ENCODE measurements at places on chromosomes 7 and 10. TPM values are rescaled to one million over a fixed set of nuclear protein-coding genes. Genes with fewer than 3 reads are reported as not detected.

Gene ENO4
- total RNA-seq = not detected

Gene PGAM1
- total RNA-seq = 306 TPM

Gene TMEM229A
- total RNA-seq = not detected

Gene GPR22
- total RNA-seq = 0.28 TPM

DNA sequence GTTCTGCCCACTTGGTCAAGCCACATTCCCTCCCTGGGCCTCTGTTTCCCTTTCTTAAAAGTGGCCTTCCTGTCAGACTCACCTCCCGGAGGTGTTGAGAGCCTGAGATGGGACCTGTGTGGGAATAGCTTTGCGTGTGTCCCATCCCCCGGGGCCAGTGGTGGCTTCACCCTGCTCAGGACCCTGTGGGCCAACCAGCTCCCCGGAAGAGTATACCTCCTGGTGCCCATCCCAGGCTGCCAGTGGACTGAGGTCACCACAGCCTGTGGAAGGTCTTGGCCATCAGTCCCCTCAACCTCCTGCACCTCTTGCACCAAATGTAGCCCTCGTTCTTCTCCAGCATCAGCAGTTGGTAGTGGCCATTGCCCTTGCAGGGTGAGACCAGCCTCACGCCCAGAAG is 145.1 kb downstream of the RGS10 start:
- H3K27me3 ChIP-seq = no peaks in the 10 kb centered on the region
- H3K27ac ChIP-seq = no peak overlapping the region
- DNase-seq = no peak
- H3K4me1 ChIP-seq = peaks cover 27% of the 10 kb centered on the region
- no peaks in the 10 kb centered on the region for H3K36me3 ChIP-seq

- H3K27ac ChIP-seq = no peak overlapping the region
- no peaks in the 10 kb centered on the region for H3K27me3 ChIP-seq
- H3K4me3 ChIP-seq = no peak overlapping the region
- H3K36me3 ChIP-seq = no peaks in the 10 kb centered on the region
Observed at GRCh38 chr7:106767078-106767477, 98.0 kb upstream of the PIK3CG start.

DNA sequence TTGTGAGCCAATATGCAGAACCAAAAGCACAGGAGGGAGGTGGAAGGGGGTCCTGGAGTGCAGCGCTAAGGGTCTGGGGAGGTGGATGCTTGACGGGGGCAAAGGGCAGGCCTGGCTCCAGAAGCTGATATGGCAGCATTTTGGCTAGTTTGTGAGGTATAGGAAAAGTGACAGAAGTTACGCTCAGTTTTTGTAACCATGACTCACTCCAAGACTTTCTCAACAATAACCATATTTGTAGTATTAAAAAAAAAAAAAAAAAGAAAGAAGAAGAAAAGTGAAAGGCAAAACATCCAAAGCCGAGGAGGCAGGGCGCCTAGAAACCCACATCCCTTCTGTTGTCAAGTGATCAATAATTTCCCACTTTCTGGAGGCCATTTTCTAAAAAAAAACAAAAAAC is 92.3 kb downstream of the RNF216 start:
- H3K4me1 ChIP-seq = peaks cover 99% of the 10 kb centered on the region
- DNase-seq = no peak
- H3K27me3 ChIP-seq = no peaks in the 10 kb centered on the region
- no peak overlapping the region for H3K4me3 ChIP-seq
- H3K27ac ChIP-seq = peak overlapping the region; percentile 94

DNA sequence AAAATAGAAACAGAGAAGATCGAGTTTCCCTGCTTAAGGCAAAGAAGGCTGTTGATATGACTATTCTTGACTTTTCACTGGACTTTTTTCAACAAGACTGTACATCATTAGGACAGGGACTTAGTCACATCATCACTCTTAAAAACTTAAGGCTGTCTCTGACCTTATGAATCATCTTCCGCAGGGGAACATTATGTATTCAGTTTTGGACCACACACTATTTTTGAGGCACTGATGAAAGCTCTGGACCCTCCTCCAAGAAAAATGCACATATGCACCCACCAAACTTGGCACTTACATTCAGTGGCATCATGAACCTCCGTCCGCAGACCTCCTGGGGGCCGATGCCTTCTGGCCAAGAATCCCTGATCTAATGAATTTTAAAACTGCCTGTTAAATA is 96.4 kb downstream of the CALD1 start:
- no peak for DNase-seq
- H3K4me3 ChIP-seq = no peak overlapping the region

DNA sequence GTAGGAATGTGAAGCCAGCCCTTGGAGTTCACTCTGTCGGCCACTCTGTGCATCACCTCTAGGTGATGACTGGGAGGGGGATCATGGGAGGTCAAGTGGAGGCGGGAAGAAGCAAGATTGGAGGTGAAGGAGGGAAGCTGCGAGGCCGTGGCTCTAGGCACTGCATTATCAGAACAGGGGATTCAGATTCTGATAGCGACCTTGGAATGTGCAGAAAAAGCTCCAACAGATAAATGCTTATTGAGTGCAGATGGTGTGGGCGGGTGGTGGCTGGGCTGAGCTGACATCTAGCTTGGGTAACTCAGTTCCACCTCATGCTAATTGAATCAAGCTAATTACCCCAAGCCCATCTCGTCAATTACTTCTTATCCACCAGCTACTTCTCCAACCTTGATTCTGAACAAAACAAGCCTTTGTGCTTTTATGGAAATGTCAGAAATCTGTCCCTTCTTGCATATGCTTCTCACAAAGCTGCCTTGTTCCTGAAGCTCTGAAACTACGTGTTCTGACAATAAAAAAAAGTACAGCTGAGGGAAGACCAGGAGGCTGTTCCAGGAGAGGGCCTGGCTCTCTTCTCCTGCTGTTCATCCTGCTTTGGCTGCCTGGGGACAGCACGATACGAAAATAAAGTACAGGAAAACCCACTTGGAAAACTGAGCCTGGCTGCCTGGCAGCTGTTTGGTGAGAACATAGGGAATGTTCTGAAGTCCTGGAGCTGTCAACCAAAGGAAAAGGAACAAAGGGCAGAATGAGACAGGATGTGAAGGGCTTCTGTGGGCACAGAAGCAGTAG is 27.5 kb downstream of the STRA8 start:
- DNase-seq = peak; percentile 74
- no peaks in the 10 kb centered on the region for H3K36me3 ChIP-seq
- H3K4me3 ChIP-seq = no peak overlapping the region
- peaks cover 24% of the 10 kb centered on the region for H3K4me1 ChIP-seq

GRCh38 chr7:117208257-117208656 is 114.6 kb downstream of the WNT2 start:
- no peaks in the 10 kb centered on the region for H3K27me3 ChIP-seq
- no peak overlapping the region for H3K27ac ChIP-seq

Measured in sigmoid colon (tissue), 7 donors.